ENCODE measurements at places on chromosomes 2 and 18.
A peak's percentile ranks its signal among the peaks of the same experiment; 100 is the strongest.

DNA sequence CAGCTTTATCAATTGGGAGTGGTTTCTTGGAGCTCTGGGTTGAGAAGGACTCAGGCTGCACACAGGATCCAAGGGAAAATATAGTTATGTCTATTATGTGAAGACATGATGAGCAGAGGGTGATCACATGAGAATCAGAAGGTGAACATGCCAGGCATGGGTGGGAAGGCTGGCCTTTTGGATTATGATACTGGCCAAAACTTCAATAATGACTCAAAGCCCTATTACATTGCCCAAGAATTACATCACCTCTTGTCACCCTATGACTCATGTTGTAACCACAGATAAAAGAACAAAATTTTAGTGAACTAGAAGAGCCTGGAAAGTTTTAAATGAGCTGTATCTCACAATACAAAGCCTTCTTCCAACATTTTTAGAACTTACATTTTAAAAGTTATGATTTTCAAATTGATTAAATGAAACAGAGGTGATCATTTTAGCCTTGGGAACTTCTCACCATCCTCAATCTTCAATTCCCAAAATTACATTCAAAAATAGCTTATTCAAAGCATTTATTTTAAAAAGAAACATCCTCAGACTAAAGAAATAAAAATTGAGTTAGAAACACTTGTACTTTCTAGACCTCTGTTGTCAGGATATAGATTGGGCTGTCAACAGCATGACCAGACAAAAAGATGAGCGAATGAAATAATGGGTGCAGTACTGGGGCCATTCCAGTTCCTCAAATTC lies 428.3 kb downstream of the MBD2 start:
- no peak for DNase-seq

GRCh38 chr18:4438938-4439337 lies 16.2 kb downstream of the DLGAP1 start:
- no peak for DNase-seq

- no peak for DNase-seq
Measured at GRCh38 chr18:22525313-22525712, 107.6 kb upstream of the CTAGE1 start.

- DNase-seq = no peak
Measured at GRCh38 chr18:13284330-13285027, 65.9 kb downstream of the LDLRAD4 start.

DNA sequence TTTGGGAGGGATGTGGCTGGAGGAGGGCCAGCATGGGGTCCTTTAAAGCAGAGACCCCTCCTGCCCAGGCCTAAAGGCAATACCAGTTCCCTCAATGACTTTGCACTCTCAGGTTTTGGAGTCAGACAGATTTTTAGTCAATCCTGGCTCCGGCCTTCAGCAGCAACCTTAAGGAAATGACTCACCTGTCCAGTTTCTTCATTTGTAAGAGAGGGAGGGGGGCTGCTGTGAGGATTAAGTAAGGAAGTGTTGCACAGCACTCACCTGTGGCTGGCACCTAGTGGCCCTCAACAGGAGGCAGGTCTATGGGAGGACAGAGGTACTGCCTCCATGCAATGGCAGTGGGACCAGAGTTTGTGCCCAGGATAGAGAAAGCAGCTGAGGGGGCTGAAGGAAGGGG lies 13.7 kb downstream of the CNGA3 start:
- no peak for DNase-seq

DNA sequence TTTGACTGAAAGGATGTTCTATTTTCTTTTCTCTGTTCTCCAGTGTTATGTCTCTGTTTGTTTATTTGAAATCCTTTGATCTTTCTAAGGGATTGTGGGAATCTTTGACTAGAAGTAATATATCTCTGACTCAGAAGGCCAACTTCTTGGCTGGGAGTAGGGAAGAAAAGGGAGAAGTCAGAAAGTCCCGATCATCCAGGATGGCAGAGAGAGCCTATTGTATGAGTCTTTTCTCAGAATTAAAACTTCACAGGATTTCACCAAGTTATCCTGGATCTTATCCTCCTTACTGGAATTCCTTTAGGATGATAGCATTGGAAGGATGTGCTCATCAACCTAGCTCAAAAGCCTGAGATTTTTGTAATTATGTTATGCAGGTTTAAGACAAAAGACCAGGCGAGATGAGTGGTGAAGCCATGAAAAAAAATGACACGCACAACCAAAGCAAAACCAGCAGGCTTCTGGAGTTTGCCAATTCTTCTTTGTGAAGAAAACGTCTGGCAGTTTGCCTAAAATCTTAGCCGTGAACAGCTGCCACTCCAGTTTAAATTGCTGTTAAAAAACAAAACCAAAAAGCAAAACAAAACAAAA lies 383.6 kb upstream of the SMIM21 start:
- DNase-seq = no peak

DNA sequence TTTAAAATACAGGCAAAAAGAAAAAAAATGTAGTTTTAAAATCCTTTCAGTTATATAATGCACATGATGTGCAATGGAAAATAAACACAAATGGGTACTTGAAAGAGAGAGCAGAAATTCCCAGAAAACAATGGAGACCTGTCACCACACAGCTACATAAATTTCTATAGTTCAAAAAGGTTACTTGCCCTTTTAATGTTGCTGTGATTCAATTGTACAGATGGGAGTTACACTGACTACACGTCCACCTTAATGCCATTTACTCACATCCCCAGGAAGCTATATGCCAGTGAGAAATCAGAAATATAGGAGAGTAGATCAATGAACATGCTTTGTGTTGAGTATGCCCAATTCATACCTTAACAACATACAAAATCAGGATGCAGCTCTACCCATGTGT lies 269.6 kb downstream of the ERBB4 start:
- no peak for DNase-seq

DNA sequence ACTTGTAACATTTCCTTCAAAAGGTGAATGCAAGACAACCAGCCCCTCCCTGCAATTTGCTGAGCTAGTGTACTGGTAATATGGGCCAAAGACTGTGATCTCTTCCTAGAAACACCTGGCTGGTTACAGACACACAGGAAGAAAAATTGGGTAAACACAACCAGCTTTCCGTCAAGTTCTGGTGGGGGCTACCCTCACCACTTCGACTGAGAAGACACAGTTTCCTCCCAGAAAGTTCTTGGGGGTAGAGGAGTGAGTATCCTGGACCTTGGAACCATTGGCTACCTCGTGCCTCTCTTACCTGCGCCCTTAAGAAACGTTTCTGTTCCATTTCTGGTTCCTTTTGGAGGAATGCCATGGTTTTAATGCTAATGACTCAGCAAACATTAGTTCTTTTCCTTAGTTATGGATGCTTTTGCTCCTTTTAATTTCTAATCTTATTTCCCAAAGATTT lies 120.9 kb upstream of the DLX2 start:
- DNase-seq = no peak

DNA sequence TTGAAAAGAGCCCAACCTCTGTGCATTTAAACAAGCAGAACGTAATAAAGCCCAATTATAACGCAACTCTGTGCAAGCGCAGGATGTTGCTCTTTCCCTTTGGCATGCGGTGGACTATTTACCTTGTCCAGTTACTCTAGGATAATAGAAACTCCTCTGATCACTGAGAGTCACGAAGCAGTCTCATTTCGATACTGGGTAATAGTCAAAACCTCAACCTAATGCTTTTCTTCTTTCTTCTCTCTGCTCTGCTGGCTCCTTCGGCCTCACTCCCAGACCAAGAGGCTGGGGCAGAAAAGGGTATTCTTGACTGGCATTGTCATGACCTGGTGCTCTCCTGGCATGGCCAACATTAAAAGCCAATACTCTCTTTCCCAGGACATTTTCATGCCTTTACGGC lies 89.7 kb upstream of the GCFC2 start:
- DNase-seq = no peak

GRCh38 chr2:10002681-10003080 lies 40.7 kb upstream of the KLF11 start:
- DNase-seq = no peak

GRCh38 chr2:20609349-20609994 lies 41.4 kb downstream of the HS1BP3 start:
- no peak for DNase-seq

- peak; percentile 8 for DNase-seq
Measured at GRCh38 chr18:46660957-46661749, 4.1 kb upstream of the LOXHD1 start.

- DNase-seq = no peak
Measured at GRCh38 chr2:81513328-81513727, 1208.8 kb upstream of the LRRTM1 start.

GRCh38 chr2:21291426-21291825 lies 167.7 kb downstream of the TDRD15 start:
- DNase-seq = no peak

GRCh38 chr2:219592736-219593135 lies 4.9 kb upstream of the STK11IP start:
- no peak for DNase-seq

DNA sequence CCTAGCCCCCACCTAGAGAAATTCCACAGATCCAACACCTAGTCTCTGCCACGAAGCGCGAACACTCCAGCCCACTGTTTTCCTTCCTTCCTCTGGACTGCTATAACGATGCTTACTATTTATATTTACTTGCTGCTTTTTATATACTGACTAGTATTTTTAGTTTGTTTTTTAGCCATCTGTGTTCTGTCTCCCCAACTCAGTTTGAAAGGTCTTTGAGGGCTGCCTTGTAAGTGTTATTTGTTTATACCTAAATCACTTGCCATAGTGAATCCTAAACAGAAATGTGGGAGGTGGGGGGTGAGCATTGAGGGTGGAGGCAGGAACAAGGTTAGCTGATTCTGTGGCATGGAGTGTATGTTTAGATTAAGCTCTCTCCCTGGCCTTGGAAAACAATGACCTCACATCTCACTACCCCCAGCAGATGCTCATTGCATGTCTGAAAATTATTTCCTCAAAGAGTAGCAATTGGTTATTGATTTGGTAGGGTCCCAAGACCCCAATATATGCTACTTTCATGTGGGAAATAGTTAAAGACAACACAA lies 1.1 kb upstream of the NCKAP5 start:
- no peak for DNase-seq

DNA sequence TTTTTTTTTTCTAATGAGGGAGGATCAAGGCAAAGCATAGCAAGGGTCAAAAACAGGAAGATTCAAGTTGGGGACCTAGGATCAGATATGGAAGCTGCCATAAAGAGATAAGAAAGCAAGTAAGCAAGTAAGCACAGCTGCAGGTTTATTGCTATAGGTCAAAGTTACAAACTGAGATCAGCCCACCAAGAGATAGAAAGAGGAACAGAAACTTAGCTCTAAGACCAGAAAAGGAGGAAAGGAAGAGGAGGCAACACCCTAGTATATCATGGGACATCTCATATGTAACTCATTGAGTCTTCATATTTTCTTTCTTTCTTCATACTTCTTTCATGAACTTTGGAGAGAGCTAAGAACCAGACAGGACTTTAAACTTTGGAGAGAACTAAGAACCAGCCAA lies 295.9 kb upstream of the CRIM1 start:
- peak; percentile 39 for DNase-seq

DNA sequence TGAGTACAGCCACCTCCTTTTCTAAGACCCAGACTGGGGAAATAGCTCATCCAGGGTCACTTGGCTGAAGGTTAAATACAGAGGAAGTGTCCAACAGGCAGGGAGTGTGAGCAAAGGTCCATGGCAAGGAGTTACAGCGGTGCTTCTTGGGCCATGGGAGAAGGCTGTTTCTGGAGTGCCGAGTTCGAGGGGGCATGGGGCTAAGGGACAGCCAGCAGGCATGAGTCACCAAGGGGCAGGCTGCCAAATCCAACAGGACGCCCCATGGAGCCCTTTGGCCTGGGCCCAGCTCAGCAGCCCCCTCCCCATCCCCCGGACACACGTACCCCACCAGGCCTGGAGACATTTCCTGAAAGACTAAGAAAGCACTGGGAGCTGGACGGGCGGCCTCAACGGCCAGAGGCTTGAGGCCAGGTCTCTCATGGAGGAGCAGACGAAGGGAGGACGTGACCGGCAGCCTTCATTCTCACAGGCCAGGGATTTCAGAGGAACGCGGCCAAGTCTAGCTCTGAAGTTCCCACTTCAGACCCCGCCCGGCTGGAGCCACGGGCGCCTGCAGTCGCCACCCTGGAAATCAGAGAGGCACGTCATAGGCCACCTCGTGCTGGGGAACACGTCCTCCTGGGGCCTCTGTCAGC lies 160.4 kb downstream of the SMAD7 start:
- no peak for DNase-seq

DNA sequence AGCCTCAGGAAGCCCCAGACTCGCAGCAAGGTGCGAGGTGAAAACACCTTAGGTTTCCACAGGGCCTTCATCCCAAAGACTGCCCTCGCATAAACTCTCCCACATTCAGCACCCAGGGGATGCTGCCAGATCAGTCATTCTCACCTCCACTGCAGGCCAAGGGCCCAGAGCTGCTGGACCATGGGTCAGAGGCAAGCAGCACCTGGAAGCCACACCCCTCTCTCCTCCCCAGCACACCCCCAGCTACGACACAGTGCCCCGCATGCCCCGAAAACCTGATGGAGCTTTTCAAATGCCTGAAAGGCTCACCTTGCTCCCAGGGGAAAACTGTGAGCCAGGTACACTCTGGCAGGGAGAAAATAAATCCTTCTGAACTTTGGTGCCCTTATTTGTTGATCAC lies 31.9 kb upstream of the LDLRAD4 start:
- no peak for DNase-seq

DNA sequence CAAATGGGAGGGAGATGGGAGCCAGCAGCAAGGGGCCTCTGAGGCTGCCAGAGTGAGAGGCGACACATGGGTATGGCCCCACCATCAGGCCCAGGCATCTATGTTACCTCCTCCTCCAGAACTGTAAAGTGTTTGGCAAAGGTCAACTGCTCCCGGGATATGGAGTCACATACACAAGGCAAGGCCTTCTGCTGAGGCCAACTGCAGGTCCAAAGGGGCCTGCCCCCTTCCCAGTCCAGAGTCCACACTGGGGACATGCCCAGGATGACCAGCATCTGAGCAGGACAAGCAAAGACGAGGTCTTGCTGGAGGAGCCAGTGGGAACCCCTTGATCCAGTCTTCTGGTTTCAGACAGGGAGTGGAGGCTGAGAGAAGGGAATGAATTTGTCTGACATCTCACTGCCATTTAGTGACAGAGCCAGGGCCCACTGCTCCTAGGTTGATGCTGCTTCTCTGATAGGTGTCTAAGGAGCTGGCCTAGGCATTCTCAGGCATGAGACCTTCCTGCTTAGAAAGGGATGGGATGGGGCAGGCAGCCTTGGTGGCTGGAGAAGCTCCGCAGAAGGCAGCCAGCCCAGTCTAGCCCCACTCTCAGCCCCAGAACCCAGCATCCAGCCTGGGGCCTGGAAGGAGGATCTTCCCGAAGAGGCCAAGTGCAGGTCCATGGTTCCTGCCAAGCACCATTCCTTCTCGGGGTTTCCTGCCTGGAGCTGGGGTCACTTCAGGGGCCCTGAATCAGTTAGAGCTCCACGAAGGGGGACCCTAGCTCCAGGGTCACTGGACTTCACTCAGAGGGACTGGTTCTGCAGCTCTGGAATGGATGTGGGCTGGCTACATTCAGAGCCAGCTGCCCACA lies 26.4 kb downstream of the EMX1 start:
- DNase-seq = no peak

- DNase-seq = no peak
Measured at GRCh38 chr2:45379399-45380087, 231.5 kb downstream of the SRBD1 start.

Measured in hematopoietic multipotent progenitor cell treated with erythropoietin and hydrocortisone succinate and interleukin-3 and kit ligand, for 8 days (in vitro differentiated cells).